Mammary epithelial cell (primary cell): ENCODE measurements at places on chromosomes 1 and 21. TPM values are rescaled to one million over a fixed set of nuclear protein-coding genes. Genes with fewer than 3 reads are reported as not detected.

Gene CELA2B
- not detected for polyA plus RNA-seq

DNA sequence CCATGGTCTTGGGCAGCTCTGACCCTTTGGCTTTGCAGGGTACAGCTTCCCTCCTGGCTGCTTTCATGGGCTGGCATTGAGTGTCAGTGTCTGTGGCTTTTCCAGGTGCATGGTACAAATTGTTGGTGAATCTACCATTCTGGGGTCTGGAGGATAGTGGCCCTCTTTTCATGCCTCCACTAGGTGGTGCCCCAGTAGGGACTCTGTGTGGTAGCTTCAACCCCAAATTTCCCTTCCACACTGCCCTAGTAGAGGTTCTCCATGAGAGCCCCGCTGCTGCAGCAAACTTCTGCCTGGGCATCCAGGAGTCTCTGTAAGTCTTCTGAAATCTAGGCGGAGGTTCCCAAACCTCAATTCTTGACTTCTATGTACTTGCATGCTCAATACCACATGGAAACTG lies 494.5 kb upstream of the LRRC7 start:
- no peak for DNase-seq

DNA sequence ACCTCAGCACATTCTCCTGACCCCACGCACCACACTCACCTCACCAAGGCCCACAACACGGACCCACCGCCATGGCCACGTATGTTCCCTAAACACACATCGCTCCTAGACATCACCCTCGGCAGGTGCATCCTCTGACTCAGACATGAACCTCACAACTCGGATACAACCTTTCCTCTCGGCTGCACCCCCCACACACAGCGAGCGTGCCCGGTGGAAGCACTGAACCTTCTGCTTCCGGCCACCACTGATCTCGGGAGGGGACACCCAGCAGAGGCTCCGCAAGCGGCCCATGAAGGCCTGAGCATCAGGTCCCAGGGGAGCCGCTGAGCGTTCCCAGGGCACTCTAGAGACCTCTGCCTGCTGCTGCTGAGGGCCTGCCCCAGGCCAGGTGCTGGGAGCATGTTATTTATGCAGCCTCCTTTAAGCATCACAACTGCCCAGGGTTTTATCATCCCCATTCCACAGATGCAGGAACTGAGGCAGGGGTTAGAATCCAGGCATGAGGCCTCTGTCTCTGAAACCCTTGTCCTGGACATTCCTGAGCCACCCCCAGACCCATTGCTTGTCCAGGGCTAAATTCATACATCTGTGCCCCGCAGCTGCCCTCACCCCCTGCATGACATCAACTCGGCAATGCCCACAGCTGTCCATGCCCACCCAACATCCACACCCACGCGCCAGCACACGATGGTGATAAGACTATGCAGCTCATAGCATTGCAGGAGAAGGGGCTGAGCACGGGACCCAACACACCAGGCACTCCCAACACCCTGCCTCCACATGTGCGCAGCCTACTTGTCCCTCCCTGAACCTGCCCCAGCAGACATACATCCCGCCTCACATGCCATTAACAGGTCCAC lies 27.0 kb downstream of the SDC3 start:
- DNase-seq = no peak

Gene OR6K3
- polyA plus RNA-seq = not detected

Gene AMY1A
- not detected for polyA plus RNA-seq

GRCh38 chr1:230141021-230141648 lies 74.1 kb downstream of the GALNT2 start:
- DNase-seq = no peak

DNA sequence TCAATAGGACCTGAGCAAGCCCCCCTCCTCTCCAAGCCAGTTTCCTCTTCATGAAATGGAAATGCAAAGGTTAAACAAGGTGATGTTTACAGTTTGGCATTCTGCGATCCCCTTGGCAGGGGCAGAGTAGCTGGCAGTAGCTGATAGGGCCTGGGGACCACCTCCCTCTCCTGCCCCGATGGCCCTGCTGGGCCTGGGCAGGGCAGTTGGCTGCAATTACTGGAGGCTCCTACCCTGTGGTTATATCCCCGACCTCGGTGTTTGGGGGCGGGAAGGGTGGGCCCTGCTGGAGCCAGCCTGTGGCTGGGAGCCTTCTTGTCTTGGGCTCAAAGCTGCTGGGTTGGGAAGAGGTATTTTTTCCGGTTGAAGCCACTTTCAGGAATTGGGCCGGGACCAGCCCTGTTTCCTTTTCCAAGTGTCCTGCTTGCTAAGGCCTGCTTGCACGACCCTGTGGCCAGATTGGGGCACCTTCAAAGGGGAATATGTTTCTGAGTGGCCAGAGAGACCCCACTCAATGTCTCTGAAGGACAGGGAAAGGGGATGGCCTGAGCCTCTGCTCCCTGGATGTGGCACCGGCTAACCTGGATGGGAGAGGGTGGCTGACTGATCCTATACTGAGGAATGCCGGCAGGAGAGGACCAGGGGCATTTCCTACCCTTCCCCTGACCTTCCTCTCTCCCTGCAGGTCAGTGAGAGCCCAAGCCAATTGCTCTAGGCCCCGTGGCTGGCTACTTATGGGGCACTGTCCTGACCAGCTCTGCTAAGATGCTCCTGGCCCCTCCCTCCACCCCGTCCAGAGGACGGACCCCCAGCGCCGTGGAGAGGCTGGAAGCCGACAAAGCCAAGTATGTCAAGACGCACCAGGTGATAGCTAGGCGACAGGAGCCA lies 1.9 kb downstream of the FAM110D start:
- no peak for DNase-seq

- DNase-seq = no peak
Measured at GRCh38 chr1:62593825-62594394, 3.4 kb upstream of the ANGPTL3 start.

GRCh38 chr1:101128211-101128727 lies 102.7 kb upstream of the DPH5 start:
- no peak for DNase-seq

Gene UQCRHL
- 1.9 TPM for polyA plus RNA-seq
